ENCODE measurements at places on chromosomes 5 and 9.

DNA sequence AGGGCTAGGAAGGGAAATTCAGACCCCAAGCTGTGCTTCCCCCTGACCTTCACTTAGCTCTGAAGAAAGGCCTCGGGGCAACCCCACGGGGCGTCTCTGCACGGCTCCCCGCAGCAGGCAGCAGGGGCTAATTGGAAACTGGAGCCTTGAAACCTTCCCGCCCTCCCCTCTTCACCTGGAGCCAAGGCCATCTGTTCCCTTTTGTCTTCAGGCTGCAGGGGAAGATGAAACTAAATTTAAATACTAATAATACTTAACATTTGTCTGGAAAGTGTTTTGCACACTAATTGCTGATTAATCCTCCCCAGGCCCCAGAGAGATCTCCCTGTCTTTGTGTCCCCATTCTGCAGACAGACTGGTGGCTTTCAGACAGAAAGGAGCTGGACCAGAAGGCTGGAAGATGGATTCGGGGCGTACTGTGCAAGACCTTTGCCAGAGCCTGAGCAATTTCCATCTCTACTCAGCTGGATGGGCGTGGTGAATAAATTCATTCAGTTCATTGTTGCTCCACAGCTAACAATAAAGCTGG is 34.1 kb upstream of the CPLX2 start:
- no peak for DNase-seq

GRCh38 chr5:58412932-58413331 is 47.0 kb downstream of the PLK2 start:
- DNase-seq: no peak

- DNase-seq: no peak
These were observed 609.4 kb upstream of the COX7C start for GRCh38 chr5:86008293-86008692.

DNA sequence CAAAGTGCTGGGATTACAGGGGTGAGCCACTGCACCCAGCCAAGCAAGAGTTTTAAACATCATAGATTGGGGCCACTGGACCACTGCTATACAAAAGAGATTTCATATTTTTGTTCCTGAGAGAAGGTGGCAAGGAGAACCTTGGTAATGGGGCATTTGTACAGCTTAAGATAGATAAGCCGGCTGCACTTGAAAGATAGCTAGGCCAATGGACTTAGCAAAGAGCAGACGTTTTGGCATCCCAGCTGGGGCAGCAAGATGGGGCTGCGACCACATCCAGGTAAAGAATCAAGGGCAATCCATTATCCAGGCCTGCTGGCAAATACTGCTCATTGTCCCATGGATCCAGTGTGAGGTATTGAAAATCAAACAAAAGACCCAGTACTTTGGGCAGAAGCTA is 3.9 kb upstream of the ISCA1 start:
- DNase-seq: no peak

DNA sequence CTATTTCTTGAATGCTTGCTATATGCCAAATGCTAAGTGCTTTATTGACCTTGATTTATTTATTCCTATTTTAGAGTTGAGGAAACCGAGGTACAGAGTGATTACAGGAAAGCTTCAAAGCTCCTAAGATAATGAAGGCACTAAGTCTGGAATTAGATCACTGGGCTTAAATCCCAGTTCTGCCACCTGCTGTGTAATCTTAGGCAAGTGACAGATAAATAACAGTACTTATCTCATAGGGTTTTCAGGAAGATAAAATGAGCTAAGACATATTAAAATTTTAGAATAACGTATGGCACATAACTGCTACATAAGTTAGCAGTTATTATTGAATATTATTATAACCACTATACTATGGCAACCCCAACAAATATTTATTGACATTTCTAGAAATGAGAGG is 843.8 kb downstream of the DTWD2 start:
- DNase-seq: no peak

DNA sequence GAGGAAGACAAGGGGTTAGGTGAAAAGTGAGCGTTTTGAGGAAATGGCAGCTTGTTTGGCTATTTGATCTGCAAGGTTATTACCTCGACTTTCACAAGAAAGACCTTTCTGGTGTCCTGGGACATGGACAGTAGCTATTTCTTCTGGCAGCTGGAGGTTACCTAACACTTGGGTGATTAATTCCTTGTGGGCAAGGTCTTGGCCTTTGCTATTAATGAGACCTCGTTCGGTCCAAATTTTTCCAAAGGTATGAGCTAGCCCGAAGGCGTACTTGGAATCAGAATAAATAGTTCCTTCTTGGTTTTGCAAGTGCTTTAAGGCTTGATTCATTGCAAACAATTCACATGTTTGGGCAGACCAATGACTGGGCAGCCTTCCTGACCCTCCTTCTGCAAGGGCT is 4.9 kb downstream of the GTF3C5 start:
- no peak for DNase-seq

GRCh38 chr9:137759649-137760321 is 117.8 kb upstream of the CACNA1B start:
- no peak for DNase-seq

DNA sequence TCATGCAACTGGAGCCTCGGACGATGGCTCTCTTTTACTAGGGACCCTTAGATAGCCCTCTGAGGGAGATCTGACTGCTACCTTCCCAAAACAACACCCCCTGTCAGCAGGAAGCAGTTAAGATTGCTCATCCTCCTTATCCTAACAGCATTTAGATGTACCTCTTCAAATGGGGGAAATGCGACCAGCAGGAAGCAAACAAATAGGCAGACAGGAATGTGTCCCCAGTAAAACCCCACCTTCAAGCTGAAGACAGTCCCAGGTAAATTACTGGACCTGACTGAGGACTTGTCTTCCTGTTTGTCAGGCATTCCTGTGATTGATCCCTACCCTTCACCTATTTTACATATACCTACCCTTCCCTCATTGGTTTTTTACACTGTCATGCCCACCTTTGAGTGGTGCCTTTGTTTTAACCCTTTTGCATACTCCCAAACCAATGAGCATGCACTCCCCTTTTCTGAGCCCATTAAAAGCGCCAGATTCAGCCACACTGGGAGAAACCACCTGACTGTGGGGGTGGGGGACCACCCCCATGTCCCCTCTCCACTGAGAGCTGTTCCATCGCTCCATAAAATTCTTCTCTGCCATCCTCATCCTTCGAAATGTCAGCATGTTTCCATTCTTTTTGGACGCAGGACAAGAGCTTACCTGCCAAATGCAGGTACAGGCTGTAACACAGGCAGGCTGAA is 954.0 kb upstream of the CDH6 start:
- DNase-seq: no peak

DNA sequence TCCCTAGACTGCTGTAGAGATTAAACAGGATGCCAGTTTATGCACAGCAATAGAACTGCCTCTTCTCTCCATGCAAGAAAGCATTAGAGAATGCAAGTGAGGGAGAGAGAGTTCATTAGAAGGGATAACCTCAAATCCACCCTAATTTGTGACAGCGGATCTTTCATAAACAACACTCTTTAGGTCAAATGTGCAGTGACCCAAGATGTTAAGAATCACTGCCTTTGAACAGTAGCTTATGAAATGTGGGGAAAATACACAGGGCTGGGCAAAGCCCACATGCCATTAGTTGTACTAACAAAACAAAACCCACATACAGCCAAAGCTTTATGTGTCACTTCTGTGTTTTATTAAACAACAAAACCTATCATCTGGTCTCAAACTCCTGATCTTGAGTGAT is 36.2 kb upstream of the POU4F3 start:
- no peak for DNase-seq

GRCh38 chr9:73344060-73344459 is 192.4 kb downstream of the ANXA1 start:
- no peak for DNase-seq
